EL (cell line): ENCODE measurements at places on chromosomes 12 and 14.

DNA sequence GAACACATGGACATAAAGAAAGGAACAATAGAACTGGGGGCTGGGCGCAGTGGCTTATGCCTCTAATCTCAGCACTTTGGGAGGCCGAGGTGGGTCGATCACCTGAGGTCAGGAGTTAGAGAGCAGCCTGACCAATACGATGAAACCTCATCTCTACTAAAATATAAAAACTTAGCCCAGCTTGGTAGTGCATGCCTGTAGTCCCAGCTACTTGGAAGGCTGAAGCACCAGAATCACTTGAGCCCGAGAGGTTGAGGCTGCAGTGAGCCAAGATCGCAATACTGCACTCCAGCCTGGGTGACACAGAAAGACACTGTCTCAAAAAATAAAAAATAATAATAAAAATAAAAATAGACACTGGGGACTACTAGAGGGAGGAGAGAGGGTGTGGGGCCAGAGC is 154.5 kb downstream of the SEC23A start:
- DNase-seq, result no peak

DNA sequence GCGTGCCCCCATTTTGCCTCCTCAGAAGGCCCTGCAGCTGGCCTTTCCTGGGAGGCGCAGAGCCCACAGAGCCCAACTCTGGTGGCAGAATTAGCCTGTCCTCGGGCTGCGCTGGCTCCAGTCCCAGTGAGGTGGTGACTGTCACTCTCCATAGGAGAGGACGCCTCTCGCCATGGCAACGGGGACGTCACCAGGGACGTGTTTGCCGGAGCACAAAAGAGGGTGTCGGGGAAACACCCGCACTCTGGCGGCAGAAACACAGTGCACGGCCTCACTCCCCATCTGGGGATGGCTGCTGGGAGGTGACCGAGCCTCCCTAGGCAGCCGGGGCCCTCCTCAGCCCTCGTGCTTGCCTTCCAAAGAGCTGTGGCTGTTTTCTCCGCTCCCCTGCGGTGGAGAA is 50.2 kb upstream of the NCOR2 start:
- DNase-seq, result no peak

GRCh38 chr12:262817-263216 is at the start of gene SLC6A13:
Gene SLC6A13 (minus strand): TSS chr12:262836. CDS start chr12:260052, 2,784 bp downstream.
- no peak for DNase-seq

- DNase-seq, result peak; percentile 7
Measured at GRCh38 chr12:20547816-20548575, 147.1 kb upstream of the SLCO1C1 start.

DNA sequence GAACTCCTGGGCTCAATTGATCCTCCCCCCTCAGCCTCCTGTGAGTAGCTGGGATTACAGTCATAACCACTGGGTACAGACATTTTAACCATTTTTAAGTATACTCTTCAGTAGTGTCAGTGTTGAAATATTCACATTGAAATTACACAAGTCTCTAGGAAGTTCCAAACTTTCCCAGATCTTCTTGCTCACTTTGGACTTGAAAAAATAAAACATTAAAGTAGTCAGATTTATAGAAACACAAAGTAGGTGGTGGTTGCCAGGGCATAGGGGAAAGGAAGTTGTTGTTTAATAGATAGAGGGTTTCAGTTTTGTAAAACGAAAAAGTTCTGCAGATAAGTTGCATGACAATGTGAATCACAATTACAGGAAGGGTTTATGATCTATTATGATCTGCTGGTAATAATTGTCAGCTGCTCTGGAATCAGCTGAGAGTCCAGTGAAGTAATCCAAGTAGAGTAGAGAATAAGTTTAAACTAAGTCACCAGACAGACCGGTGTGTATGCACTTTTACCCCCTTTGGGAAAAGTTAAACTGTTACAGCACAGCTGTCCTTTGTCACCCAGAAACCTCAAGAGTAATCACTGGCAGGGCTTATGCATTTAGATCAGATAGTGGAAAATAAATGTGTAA is 27.4 kb downstream of the PCNX1 start:
- DNase-seq, result peak; percentile 23

- no peak for DNase-seq
Measured at GRCh38 chr12:52436000-52436827, 2.0 kb upstream of the KRT75 start.

- peak; percentile 36 for DNase-seq
Measured at GRCh38 chr12:388541-389141, 479 bp downstream of the KDM5A start.

GRCh38 chr14:103286968-103287850 is 46.8 kb upstream of the EIF5 start:
- DNase-seq, result no peak

DNA sequence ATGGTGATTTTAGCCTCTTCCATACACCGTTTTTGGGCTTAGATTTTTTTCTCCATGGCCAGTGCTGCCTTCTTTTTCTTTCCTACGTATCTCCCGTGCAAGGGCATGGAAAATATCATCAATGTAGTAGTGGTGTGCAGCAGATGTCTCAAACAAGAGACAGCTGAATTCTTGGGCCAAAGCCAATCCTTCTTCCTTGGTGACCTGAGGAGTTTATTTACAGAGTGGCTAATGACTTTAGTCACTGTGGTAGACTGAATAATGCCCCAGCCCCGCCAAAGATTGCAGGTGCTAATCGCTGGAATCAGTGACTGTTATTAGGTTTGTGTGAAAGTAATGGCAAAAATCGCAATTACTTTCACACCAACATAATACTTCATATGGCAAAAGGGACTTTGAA is 235.5 kb upstream of the NOS1 start:
- DNase-seq, result no peak

- DNase-seq, result no peak
Measured at GRCh38 chr12:97513950-97514349, 51.3 kb downstream of the RMST start.

DNA sequence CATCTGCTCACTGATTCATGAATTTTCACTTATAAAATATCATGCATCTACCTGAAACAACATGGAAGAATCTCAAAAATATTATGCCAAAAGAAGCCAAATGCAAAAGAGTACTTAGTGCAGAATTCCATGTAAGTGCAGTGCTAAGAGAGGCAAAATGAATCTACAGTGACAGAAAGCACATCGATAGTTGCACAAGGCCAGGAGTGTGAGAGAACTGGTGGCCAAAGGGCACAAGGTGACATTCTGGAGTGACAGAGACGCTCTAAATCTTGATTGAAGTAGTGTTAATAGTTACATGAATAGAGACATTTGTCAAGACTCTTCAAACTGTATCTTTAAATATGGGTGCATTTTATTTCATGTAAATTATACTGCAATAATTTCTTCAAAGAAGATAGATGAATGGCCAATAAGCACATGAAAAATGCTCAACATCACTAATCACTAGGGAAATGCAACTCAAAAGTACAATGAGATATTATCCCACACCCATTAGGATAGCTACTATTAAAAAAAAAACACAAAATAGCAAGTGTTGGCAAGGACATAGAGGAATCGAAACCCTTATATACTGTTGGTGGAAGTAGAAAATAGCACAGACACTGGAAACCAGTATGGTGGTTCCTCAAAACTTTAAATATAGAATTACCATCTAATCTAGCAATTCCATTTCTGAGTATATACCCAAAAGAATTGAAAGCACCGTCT is 71.7 kb upstream of the KICS2 start:
- no peak for DNase-seq
